AG04450 (cell line): ENCODE measurements at places on chromosomes 7 and 10.

GRCh38 chr10:90939648-90940047, 18.8 kb upstream of the ANKRD1 start:
- no peak for DNase-seq

- DNase-seq, result no peak
These were observed 184.2 kb downstream of the GPAM start for GRCh38 chr10:111999205-111999914.

GRCh38 chr10:17365402-17365801, 89.0 kb downstream of the ST8SIA6 start:
- DNase-seq, result no peak

- DNase-seq, result no peak
These were observed 32.5 kb downstream of the DYDC1 start for GRCh38 chr10:80324086-80324485.

DNA sequence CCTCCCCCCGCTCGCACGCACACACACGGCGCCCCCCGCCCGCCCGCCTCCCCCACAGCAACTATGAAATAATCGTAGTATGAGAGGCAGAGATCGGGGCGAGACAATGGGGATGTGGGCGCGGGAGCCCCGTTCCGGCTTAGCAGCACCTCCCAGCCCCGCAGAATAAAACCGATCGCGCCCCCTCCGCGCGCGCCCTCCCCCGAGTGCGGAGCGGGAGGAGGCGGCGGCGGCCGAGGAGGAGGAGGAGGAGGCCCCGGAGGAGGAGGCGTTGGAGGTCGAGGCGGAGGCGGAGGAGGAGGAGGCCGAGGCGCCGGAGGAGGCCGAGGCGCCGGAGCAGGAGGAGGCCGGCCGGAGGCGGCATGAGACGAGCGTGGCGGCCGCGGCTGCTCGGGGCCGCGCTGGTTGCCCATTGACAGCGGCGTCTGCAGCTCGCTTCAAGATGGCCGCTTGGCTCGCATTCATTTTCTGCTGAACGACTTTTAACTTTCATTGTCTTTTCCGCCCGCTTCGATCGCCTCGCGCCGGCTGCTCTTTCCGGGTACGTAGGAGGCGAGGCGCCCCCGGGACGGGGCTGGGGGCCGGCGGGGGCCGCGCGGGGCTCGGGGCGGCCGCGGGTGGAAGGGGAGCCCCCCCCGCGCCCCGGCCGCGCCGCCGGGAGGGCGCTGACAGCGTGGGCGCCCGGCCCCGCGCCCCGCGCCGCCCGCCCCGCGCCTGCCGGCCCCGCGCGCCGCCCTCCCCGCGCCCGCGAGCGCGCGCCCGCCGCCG, 441 bp downstream of the BMI1 start:
- no peak for DNase-seq

DNA sequence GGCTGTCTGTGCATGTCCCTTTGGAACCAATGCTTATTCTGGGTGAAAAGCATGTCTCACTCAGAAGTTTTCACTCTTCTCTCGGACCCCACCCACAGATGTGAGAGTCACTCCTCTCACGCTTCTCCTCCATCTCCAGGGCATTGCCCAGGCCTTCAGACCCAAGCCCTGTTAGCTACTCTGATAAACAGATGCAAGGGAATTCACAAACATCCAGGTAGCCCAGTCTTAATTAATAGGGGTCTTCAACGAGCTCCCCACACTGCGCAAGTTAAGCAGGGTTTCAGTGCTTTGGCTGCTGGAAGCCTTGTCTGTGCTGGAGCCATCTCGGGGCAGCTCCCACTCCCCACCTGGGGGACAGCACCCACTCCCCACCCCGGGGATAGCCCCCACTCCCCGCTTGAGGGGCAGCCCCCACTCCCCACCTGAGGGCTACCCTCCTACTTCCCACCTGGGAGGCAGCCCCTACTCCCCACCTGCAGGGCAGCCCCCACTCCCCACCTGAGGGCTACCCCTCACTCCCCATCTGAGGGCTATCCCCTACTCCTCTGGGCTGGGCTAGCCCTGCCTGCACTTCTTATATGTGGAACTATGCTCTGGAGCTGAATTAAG, 8.7 kb downstream of the PKD1L1 start:
- DNase-seq, result no peak

DNA sequence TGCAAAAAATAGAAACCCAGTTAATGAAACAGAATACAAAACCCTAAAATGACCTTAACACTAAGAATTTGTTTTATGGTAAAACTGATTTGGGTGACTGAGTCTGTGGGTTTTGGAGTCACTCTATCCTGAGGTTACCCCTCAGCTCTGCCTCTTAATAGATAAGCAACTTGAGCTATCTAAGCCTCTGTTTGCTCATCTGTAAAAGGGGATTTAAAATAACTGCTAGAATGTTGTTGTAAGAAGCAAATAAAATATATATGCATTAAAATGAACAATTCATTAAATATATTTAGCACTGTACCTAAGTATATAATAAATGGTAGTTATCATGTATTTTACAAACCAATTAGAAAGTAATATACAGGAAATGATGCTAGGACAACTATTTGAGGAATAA, 115.4 kb downstream of the CABCOCO1 start:
- no peak for DNase-seq

- no peak for DNase-seq
These were observed 87.9 kb downstream of the DPY19L1 start for GRCh38 chr7:34949361-34949760.

DNA sequence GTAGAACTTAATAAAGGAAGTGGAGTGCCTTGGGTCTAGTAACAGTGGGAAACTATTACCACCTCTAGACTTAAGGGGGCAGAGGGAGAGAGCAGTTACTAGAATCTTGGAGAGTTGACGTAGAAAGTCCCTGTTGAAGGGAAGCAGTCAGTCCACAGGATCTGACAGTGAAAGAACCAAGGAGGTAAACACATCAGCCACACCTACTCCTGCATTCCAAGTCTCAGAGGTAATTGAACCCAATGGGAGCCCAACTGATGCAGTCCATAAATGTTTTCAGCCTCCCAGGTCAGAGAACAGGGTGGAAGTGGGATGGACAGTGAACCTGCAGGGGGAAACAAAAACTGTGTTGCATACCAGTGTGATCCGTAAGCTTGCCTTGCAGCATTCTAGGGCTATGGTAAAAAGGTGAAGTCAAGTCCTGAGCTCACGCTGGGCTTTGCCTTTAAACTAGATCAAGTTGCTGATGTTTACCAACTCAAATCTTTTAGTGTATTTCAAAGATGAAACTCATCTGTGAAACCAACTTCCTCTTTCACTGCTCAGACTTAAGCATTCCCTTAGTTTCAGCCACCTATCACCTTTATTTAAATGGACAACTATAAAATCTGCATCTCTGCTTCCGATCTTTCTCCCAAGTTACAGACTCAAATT, 57.2 kb downstream of the SLC16A12 start:
- DNase-seq, result no peak

- no peak for DNase-seq
These were observed 31.6 kb upstream of the CCDC71L start for GRCh38 chr7:106692450-106693051.

GRCh38 chr7:141698247-141699015, 3.5 kb downstream of the DENND11 start:
- DNase-seq, result no peak

DNA sequence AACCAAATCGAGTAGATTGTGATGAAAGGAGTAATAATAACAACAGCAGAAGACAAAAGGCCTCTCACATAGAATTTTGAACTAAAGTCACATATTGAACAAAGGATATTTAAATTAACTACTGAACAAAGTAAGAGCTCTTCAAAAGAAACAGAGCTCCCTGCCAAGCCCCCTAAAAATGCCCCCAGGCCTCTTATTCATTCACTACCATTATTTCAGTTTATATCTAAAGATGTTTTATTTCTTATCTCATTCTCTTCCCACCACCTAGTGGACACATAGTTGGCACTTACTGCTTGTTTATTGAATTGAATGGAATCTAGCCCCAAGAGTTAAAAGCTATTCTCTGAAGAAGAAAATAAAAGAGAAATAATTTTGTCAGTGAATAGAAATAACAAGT, 37.4 kb downstream of the VCL start:
- no peak for DNase-seq

- DNase-seq, result no peak
These were observed 49.1 kb upstream of the GPAM start for GRCh38 chr10:112232670-112233069.

GRCh38 chr7:149525280-149525679, 27.7 kb upstream of the ZNF746 start:
- no peak for DNase-seq

DNA sequence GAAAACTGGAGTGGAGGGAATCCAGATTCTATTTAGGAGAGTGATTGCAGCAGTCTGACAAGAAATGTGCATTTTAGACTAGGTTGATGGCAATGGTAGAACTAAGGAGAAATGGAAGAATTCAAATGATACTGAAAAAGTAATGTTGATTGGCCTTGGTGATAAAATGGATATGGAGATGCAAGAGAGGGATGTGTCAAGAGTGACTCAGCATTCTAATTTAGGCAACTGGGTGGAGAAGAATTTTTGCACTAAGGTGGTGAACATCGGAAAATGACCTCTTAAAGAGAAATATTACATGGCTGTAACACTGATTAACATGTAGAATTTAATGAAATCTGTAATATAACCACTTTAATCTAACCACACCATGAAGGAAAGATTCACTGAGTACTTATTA, 806.5 kb downstream of the PHTF2 start:
- no peak for DNase-seq

DNA sequence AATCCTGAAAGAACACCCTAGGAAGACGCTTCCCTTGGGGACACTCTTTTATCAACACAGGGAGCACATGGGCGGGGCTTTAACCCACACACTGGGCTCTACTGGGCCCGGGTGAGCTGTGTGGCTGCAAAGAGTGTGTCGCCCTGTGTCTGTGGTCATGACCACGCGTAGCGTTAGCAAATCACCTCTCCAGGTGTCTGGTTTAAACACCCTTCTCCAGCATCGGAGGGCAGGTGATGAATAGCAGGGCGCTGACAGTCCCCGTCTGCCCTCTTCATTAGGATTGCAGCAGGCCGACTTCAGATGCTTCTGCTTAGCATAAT, 127.7 kb downstream of the ADARB2 start:
- DNase-seq, result no peak

- no peak for DNase-seq
These were observed 5.6 kb upstream of the STK32C start for GRCh38 chr10:132313305-132313704.

- no peak for DNase-seq
These were observed 90.2 kb upstream of the RET start for GRCh38 chr10:42986633-42987032.

DNA sequence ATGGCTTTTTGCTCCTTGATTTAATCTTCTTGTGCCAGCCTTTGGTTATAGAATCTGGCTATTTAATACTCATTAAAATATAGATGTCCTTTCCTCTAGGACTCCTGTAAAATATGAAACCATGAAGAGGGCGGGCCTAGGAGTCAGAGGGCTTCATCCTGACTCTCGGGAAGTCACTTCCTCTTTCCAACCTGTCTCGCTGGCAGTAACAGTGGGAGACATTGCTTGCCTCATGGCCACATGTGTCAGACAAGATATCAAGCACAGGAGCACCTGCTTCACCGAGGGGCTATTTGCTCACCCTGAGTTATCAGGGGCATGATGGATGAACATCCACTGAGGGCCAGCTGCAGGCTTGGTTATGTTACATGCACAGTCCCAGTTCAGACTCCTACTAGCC, 31.0 kb downstream of the SLIT1 start:
- DNase-seq, result no peak

DNA sequence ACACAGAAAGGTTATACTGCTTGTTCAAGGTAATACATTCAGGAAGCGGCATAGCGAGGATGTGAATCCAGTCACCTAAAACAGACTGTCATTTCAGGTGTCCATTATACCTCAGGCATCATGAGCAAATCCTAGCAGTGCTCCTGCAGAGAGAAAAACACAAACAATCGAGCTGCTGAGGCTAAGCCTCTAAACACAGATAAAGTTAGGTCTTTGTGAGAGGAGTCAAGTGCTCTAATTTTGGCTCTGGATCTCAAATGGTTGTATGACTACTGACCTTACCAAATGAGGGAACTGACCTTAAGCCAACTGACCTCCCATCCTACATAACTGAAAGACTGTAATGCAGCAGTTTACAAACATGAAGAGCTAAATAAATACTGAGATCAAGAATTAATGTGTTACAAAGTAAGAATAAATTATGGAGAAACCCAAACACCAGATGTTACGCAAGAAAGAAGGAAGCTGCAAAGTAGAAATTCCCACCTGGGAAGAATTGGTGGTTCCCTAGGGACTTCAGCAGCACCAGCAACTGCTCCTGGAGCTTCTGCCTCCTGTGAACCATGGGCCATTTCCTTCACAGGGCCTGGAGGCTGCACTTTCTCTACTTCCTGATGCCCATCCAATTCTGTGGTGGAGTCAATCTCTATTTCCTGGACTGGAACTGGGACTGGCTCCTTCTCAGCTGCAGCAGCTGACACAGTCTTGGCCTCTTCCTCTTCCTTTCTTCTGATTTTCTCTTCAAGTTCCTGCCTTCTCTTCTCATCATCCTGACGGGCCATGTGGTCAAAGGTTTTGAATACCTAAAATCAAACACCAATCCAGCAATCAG, 5.8 kb downstream of the NUDCD3 start:
- DNase-seq, result no peak

DNA sequence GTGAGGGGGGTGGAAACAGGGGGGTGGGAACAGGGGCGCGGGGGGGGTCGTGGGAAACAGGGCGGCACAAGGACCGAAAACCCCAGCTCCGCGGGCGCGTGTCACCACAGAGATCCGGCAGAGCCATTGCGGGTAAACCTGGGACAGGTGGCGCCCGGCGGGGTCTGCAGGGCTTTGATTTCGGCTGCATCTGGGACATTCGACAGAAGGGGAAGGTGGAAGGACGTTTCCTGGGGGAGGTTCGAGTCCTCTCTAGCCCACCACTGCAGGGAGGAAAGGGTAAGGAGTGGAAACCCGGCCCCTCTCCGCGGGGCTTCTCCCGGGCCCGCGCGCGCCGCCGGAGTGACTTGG, 7.5 kb downstream of the NKX2-3 start:
- no peak for DNase-seq

- no peak for DNase-seq
These were observed 350.3 kb downstream of the HPSE2 start for GRCh38 chr10:98885378-98885777.

GRCh38 chr10:126895214-126895781, 9.9 kb upstream of the DOCK1 start:
- DNase-seq, result no peak

DNA sequence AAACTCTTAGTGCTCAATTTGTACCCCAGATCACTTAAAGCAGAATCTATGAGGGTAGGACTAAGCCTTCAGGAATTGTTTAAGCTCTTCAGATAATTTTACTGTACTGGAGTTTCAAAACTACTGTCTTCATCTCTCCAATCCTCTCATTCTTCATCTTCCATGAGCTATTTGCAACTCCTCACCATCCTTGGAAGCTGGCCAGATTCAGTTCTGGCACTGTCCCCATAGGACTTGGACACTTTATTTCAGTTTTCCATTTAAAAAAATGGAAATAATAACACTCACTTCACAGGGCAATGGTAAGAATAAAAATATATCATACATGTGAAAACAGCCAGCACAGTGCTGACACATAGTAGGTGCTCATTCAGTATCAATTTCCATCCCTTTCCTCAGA, 74.6 kb downstream of the PPP1R17 start:
- no peak for DNase-seq

GRCh38 chr7:100852048-100852872, at the start of gene SLC12A9:
TSS of gene SLC12A9 (plus strand) at chr7:100852713. CDS start at chr7:100854198, 1,485 bp downstream.
- peak; percentile 73 for DNase-seq
